Activated effector memory CD4-positive, alpha-beta T cell treated with Interleukin-2 at 50 U/mL for 16 hours (primary cell): ENCODE measurements at places on chromosomes 7 and 10.

DNA sequence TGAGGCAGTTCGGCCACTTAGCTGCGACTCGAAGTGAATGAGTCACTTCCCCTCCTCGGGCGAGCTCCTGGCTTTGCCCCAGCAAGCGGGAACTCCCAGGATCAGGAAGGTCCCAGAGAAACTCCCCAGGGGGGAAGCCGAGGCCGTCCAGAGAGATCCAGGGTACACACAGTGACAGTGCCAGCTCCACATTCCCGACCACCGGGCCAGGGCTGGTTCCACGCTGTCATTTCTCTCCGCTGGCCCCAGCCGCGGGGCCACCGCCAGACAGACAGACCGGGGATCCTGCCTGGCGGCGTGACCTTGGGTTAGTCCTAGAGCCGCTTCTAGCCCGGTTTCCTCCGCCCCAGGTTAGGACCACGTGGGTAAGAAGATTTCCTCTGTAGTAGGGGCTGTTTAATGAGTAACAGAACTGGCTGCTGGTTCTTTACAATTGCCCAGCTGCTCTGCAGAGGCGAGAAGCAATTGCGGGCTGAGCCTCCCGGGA is 463 bp upstream of the UPP1 start:
- no peak for DNase-seq

DNA sequence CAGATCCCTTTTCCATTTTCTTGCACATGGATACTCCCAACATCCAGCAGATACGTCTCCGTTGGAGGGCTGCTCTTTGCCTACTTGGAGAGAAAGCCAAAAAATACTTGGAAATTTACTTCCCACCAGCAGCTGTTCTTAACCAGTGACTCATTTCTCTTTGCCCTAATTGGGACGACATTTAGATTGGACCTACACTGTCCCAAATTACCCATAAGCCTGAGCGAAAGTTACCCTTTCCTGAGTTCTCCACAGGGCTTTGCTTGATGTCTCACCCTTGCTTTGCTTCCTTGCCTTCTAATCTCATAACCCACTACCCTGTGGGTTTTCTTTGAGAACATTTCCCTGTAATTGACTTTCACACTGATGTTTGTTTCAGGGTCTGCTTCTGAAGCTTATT is 48.1 kb downstream of the SAMD8 start:
- DNase-seq = no peak

DNA sequence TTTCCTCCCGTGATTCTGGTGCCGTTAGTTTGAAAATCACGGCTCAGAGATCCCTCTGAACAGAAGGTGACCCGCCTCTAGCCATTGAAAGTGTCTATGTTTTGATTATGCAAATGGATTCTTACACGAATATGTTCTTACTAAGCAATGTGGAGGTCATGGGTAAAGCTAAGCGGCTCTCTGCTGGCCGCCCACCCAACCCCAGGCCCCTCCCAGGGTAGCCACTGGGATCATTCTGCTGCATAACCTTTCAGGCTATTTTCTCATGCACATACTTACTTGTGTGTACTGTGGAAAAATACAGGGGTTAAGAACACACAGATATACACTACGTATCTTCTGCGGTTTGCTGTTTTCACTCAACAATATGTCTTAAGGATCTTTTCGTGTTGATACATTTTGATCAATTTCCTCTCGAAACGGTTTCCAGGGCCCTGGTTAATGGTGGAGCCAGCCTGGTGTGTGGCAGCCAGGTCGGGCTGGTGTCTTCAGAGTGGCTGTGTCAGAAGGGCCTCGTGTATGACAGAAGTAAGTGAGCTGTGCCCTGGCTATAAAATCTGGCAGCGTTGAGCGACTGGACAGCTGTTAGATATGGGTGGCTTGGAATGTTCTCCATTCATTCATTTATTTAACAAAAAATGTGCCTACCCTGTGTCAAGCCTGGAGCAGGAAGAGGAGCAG is 29.9 kb downstream of the ZNF783 start:
- no peak for DNase-seq

DNA sequence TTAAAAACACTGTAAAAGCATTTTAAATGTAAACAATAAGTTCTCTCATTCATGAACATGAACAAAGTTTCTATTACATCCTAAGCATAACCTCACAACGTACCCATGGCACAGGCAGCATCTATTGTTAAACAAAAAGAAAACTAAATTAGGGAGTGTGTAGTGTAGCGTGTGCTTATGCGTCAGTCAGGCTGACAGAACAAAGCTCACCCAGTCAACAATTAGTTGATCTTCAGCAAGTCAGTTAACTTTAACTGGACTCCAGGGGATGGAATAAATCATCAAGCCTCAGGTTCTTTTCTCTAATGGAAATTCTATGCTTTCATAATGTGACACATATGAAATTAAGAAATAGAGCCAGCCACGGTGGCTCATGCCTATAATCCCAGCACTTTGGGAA is 91.6 kb upstream of the ODAD2 start:
- DNase-seq = no peak

GRCh38 chr7:80721883-80722615 is 83.6 kb downstream of the CD36 start:
- DNase-seq = no peak
